Pericardium fibroblast (primary cell): ENCODE measurements at places on chromosomes 3 and 15. TPM values are rescaled to one million over a fixed set of nuclear protein-coding genes. Genes with fewer than 3 reads are reported as not detected.

Gene RLBP1
- not detected in 2 replicates for total RNA-seq

Gene MORC1
- total RNA-seq: not detected in 2 replicates

Gene VEPH1
- total RNA-seq: 5.1 and 5.3 TPM in 2 replicates

Gene CYP1A1
- 0.23 TPM in 1 of 2 replicates, not detected in the other for total RNA-seq

Gene IQCF5
- not detected in 2 replicates for total RNA-seq

Gene PFKFB4
- total RNA-seq: 5.5 and 15.9 TPM in 2 replicates

Gene CPLX3
- not detected in 2 replicates for total RNA-seq

Gene APEH
- total RNA-seq: 67.1 and 89.7 TPM in 2 replicates

Gene GALNT15
- 1.3 and 20.2 TPM in 2 replicates for total RNA-seq

Gene PROK2
- total RNA-seq: not detected in 2 replicates

Gene DLL4
- total RNA-seq: 0.26 TPM in 1 of 2 replicates, not detected in the other

Gene TNFSF10
- total RNA-seq: not detected in 2 replicates

Gene MYH15
- 2.0 TPM in 2 replicates for total RNA-seq
